Suppressor macrophage treated with lipopolysaccharide for 4 hours (primary cell): ENCODE measurements at places on chromosomes 13 and 19.

GRCh38 chr13:76350399-76350798, 535.8 kb downstream of the KCTD12 start:
- DNase-seq = no peak

GRCh38 chr13:106425661-106426060, 109.8 kb downstream of the EFNB2 start:
- DNase-seq = no peak

GRCh38 chr13:25966086-25966485, 85.7 kb downstream of the SHISA2 start:
- DNase-seq = no peak

DNA sequence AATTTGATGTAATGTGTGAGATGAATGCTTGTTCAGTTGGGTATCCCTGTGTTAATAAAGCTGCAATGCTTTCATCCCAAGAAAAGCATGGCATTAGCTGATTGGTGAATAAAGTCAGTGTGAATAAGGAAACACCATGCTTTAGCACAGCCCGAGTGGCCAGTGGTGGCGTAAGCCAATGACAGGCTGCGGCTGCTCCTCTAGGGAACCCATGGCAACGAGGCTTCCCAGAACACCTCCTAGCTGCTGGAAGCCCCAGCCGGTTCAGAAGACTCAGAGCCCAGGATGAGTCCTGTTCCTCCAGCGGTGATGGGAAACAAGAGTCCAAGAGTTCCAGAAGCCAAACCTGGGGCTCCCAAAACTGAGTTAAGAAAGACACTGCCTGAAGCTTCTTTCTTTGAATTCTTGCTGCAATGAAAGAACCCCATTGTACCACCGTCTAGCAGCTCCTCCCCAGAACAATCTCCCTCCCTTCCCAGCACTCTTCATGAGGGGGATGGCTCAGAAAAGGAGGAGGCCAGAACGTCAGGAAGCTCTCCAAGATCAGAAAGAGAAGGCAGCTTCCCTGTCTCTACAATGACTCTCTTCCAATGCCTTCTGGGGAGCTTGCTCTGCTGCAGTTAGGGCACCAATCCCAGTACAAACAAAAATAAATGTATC, 58.2 kb downstream of the TSHZ3 start:
- DNase-seq = no peak

GRCh38 chr19:19324059-19324770, 3.6 kb downstream of the MAU2 start:
- no peak for DNase-seq

- no peak for DNase-seq
Measured at GRCh38 chr13:111181977-111182376, 66.9 kb downstream of the ARHGEF7 start.

DNA sequence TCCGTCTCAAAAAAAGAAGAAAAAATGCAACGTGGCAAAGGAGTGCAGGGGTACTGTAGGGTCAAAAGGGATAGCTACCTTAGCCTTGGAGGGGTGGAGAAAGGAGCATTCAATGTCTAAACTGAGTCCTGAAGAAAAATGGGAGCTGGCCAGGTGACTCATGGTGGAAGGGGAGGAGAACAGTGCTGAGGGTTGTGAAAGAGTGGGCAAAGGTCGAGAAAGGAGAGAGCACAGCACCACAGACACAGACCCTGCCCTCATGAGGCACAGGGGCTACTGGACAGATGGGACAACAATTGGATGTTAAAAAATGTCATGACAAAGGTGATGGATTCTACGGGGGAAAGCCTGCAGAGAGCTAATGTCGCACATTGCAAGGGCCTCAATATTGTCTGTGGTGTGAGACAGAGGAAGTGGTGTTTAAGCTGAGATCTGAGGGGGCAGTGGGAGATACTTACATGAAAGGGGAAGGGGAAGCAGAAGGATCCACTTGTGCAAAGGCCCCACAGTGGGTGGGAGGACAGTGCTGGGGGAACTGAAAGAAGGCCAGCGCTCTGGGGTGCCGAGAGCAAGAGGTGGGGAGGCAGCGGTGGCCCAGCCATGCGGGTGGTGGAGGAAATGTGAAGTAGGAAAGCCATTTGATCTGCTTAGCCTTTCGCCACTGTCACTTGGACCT, 42.9 kb upstream of the URAD start:
- DNase-seq = peak; percentile 85

GRCh38 chr13:89899302-89900103, 1448.0 kb upstream of the MIR17HG start:
- no peak for DNase-seq

DNA sequence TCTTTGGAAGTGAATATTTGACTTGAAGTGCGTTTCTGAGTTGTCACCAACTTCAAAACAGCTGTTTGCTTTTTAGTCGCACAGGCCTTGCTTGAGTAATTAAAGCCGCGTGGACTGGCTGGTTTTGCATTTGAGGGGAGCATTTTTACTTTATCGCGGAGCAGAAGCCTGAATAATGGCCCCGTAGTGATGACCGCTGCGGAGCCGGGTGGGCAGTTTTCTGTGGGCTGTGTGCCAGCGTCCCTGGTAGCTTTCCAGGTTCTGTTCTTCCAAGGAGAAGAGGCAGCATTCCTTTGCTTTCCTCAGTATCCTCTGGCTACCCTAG, 1.1 kb downstream of the NAA16 start:
- DNase-seq = peak; percentile 37
